ENCODE measurements at places on chromosomes 7 and 10.
A peak's percentile ranks its signal among the peaks of the same experiment; 100 is the strongest.

- no peak for DNase-seq
- H3K27ac ChIP-seq = no peak overlapping the region
- no peaks in the 10 kb centered on the region for H3K27me3 ChIP-seq
Observed at GRCh38 chr10:80429521-80429973, 21.2 kb downstream of the PRXL2A start.

GRCh38 chr7:3301449-3301731 is 338 bp downstream of the SDK1 start:
- no peak overlapping the region for H3K27ac ChIP-seq
- no peaks in the 10 kb centered on the region for H3K36me3 ChIP-seq
- no peak for DNase-seq
- H3K27me3 ChIP-seq = peaks cover 60% of the 10 kb centered on the region
- no peak overlapping the region for H3K4me3 ChIP-seq

DNA sequence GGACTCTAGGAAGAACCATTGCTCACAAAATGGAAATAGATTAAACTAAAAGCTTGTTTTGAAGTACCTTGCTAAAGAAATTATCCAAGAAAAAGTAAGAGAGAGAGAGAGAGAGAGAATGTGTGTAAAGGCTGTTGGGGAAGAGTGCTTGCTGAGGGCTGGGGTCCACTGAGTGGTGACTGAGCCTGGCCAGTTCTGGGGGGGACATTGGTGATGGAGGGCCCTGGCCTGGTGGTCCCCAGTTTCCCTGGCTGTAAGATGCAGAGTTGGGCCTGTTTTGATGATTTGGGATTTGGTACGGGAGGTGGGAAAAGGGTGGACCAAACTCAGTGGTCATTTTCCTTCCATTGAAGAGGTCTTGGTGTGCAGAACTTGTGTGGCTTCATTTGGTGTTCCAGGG is 880 bp downstream of the RAMP3 start:
- no peak overlapping the region for H3K4me3 ChIP-seq
- DNase-seq = no peak
- no peaks in the 10 kb centered on the region for H3K36me3 ChIP-seq
- H3K4me1 ChIP-seq = peaks cover 14% of the 10 kb centered on the region
- H3K27ac ChIP-seq = no peak overlapping the region

- H3K27ac ChIP-seq = peak overlapping the region; percentile 55
- no peak for DNase-seq
- H3K4me1 ChIP-seq = peaks cover 24% of the 10 kb centered on the region
- peak overlapping the region; percentile 86 for H3K4me3 ChIP-seq
Observed at GRCh38 chr7:73739387-73739767, 775 bp upstream of the ABHD11 start.

GRCh38 chr7:15288741-15289140 is 273.1 kb downstream of the AGMO start:
- H3K4me1 ChIP-seq = no peaks in the 10 kb centered on the region
- H3K27me3 ChIP-seq = no peaks in the 10 kb centered on the region
- no peak overlapping the region for H3K4me3 ChIP-seq
- H3K36me3 ChIP-seq = no peaks in the 10 kb centered on the region
- H3K27ac ChIP-seq = no peak overlapping the region
